ENCODE measurements at places on chromosomes 3 and 15.
A peak's percentile ranks its signal among the peaks of the same experiment; 100 is the strongest.

DNA sequence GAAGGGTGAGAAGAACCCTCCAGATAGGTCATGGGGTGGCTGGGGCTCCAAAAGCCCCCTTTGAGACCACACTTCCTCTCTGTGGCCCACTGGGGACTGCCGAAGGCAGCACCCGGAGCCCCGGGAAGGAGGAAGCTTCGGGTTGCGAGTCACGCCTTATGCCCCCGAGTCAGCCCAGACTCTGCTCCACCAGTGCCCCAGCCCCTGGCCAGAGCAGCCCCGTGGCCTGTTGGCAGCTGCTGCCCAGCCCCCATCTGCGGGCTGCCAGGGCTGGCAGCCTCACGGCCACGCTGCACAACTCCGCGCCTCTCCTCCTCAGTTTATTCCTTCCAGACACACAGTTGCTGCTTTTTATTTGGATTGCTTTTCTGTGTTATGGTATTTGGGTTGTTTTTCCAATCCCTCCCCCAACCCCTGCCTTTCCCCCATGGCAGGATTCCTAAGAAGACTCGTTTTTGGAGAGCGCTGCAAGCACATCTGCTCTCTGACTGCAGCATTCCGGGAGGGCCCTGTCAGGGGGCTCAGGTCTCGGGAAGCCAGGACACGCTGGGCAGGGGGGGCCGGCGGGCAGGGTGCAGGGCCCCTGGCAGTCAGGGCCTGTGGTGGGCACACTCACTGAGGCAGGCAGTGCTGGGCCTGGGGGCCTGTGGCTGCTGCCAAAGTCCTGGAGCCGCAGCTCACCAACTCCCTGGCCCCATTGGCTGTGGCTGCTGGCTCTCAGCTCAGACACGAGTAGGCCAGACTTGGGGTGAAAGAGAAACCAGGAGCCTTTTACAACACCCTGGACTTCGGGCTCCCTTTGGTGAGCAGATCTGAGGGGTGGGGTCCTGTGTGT is 20.2 kb downstream of the MAGEF1 start:
- DNase-seq: peak; percentile 73

DNA sequence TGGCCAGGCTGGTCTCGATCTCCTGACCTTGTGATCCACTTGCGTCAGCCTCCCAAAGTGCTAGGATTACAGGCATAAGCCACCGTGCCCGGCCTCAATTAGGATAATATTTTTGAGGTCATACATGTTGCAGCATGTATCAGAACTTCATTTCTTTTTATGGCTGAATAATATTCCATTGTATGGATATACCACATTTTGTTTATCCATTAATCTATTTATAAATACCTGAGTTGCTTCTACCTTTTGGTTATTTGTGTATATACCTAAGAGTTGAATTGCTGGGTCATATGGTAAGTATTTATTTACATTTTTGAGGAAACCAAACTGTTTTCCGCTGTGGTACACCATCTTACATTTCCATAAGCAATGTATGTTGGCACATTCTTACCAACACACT is 18.1 kb upstream of the PYGO1 start:
- DNase-seq: no peak

DNA sequence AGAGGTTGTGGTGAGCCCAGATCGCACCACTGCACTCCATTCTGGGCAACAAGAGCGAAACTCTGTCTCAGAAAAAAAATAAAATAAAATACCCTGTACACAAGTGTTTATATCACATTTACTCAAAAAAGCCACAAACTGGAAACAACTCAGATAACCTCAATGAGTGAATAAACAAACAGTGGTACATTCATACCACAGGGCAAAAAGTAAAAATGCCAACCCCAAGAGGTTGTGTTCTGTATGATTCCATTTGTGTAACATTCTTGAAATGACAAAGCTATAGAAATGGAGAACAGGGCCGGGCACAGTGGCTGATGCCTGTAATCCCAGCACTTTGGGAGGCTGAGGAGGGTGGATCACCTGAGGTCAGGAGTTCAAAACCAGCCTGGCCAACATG is 12.9 kb downstream of the EDC3 start:
- DNase-seq: no peak

GRCh38 chr15:26394801-26395200 is 378.1 kb downstream of the GABRB3 start:
- no peak for DNase-seq

DNA sequence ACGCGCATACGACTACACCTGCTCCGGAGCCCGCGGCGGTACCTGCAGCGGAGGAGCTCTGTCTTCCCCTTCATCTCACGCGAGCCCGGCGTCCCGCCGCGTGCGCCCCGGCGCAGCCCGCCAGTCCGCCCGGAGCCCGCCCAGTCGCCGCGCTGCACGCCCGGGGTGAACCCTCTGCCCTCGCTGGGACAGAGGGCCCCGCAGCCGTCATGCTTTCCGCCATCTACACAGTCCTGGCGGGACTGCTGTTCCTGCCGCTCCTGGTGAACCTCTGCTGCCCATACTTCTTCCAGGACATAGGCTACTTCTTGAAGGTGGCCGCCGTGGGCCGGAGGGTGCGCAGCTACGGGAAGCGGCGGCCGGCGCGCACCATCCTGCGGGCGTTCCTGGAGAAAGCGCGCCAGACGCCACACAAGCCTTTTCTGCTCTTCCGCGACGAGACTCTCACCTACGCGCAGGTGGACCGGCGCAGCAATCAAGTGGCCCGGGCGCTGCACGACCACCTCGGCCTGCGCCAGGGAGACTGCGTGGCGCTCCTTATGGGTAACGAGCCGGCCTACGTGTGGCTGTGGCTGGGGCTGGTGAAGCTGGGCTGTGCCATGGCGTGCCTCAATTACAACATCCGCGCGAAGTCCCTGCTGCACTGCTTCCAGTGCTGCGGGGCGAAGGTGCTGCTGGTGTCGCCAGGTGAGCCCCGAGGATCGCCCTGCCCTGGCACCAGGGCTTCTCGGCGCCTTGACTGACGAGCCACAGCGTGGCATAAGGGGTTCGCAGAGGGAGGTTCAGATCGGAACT is 420 bp downstream of the SLC27A2 start:
- peak; percentile 48 for DNase-seq

- peak; percentile 85 for DNase-seq
Observed at GRCh38 chr15:101156509-101157159, 95.2 kb downstream of the CHSY1 start.

GRCh38 chr3:122085673-122086072 is 30.5 kb downstream of the CD86 start:
- no peak for DNase-seq

DNA sequence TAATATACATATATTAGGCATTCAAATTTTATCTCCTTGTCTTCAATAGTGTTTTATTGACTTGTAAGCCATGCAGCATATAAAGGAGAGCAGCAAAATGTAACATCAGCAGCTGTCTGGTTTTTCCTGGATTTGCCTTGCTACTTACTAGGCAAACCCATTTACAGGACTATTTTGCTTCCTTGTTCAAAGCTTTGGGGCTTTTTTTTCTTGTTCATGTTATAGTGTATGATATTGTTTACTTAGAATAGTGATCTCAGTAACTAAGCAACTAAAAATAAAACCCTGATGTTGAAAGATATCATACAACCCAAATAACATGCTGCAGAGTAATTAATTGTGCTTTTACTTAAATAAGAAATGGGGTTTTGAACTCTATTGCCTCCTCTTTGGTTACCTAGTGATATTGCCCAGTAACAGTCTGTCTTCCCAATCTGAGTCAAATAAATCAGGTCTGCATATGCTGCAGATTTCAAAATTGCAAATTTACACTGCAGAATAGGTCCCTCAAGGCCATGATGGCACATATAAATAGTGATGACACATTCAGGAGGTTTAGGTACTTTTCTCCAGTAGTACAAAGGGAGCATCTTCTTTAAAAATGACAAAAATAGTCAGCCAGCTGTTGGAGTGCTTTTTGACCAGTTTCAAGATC is 578.1 kb upstream of the NECTIN3 start:
- no peak for DNase-seq

DNA sequence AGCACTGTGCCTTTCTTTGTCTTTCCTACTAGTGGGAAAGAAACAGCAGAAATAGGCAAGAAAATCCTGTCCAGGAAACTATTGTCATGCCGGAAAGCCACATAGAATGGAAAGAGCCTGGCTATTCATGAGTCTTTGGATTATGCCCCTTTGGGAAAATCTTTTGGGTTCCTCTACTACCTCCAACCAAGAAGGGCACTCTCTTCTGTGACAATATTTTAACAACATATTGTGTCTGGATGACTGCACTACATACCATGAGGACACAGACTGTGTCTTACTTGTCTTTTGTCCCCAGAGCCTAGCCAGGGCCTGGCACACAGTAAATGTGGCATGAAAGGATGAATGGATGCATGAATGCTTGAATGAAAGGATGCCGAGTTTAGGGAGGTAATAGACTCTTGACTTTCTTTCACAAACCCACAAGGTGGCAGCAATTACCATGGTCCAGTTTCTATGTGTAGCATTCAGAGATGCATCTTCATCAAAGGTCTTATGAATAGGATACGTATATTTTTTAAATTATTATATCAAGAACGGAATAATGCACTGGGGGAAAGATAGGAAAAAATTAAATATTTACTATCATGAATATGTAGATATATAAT is 30.3 kb downstream of the ARL14 start:
- DNase-seq: peak; percentile 8

- no peak for DNase-seq
Observed at GRCh38 chr3:38554127-38554827, 58.1 kb downstream of the EXOG start.

DNA sequence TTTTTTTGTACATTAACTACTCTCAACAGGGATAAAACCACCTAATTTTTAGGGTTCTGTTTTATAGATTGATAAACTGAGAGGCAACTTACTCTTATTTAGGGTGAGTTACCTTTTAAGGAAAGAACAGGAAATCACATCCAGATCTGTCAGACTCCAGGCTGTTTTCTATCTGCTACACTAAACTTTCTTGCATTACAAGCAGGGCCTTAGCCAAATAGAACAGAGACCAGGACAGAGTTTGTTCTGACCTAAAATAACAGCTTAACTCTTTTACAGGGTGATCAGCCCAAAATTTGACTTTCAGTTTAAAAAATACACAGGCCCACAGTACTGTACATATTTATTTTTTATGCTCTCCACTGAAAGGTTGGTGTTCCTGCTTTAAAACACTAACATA is 38.6 kb downstream of the SGO1 start:
- no peak for DNase-seq

DNA sequence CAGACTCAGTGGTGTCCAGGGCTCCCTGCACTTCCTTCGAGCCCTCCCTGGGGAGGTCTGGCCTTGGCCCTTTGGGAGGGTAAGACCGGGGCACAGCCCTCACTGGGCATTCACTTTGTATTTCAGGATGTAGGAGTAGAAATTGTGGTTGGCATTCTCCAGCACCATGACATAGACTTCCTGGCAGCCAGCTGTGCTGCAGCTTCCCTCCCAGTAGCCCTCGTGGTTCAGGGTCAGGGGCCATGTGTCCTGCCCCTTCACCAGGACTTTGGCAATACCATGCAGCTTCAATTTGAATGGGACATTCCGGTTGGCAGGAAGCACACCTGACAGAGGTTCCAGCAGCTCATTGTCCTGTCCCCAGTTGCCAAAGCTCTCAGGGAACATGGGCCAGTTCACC is 47.3 kb downstream of the KY start:
- no peak for DNase-seq

- no peak for DNase-seq
Observed at GRCh38 chr15:82018201-82018600, 27.6 kb downstream of the MEX3B start.

- DNase-seq: no peak
Observed at GRCh38 chr3:1591327-1592028, 498.7 kb downstream of the CNTN6 start.

- no peak for DNase-seq
Observed at GRCh38 chr3:145902166-145902565, 258.8 kb downstream of the PLOD2 start.

GRCh38 chr3:4084271-4084670 is 218.9 kb upstream of the SETMAR start:
- no peak for DNase-seq

GRCh38 chr3:140446734-140447133 is 231.1 kb upstream of the TRIM42 start:
- no peak for DNase-seq

- no peak for DNase-seq
Observed at GRCh38 chr3:122324871-122325323, at the start of gene CSTA. TSS of gene CSTA (plus strand) at chr3:122325248. CDS start at chr3:122325293, 45 bp downstream.

- DNase-seq: no peak
Observed at GRCh38 chr15:90489514-90489913, 40.2 kb upstream of the CRTC3 start.

DNA sequence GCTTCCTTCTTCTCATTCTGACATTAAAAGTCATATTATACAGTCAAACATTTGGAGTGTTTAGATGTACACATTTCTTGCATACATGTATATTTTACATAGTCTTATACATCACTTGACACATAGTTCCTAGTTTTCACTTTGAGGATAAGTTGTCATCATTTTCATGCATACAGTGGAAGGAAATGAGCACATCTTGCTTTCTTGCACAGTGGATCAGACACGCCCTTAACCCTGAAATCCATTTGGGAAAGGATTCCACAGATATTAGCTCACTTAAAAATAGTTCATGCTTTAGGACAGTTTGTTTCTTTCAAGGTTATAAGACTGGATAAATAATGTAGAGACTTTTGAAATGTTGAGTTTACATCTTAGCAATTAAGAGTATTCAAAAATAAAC is 148.6 kb upstream of the MME start:
- DNase-seq: no peak

DNA sequence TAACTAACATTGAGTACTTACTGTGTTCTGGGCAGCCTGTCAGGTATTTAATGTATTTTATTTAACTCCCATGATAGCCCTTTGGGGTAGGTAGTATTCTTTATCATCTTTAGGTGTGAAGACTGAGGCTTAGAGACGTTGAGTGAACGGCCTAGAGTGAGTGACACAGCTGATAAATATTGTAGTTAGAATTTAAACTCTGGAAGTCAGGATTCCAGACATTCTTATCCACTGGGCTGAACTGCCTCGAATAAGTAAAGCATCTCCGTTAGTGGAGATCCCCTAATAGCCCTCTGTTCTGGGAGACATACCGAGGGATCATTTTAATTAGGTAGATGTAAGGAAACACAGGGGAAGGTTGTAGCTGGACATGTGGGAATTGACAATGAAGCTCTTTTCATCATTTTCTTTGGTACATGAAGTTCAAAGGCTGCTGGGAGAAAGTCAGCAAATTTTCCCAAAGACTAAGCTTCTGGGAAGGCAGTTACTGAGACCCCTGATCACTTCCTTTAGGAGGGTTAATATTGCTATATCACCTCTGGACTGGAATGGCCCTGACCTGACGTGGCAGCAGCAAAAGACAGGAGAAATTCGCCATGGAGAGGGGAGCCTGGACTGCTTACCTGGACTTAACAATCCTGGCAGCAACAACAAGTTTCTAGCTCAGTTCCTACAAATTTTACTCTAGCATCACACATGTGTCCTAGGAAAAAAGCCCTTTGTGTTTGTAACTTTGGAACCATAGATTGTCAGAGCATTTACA is 11.7 kb upstream of the PDCD6IP start:
- no peak for DNase-seq
